Osteoblast (primary cell): ENCODE measurements at places on chromosomes 12 and 14.

GRCh38 chr12:93060666-93061472, 131.8 kb upstream of the EEA1 start:
- peak; percentile 30 for DNase-seq

DNA sequence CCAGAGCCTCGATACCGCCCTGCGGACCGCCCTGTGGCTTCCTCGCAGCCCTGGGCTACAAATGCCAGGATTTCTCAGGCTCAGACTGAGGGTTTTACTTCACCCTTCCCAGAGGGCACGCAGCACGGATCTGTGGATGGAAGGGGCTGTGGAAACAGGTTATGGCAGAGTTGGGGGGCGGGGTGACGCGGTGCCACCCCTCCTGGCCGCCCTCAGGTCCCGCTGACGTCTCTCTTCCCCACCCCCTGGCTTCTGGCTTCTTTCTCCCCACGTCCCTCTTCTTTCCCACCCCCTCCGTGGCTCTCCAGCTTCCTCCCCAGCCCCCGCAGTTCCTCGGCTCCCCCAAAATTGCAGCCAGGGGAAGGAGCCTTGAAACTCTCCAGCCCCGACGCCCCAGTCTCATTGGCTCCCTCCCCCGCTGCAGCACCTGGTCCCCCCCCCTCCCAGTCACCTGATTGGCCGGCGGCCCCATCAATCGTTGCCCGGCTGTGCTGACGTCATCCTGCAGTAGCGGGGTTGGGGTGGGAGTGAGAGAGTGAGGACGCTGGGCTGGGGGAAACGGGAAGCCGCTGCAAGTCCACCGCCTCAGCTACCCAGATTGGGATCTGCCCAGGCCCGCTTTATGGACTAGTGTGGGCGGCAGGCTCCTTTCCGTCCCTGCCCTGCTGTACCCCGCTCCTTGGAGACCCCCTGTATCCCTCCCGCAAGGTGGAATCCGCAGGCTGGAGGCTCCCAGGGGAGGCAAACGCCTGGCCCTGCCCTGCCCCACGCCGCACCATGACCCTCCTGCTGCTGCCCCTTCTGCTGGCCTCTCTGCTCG, at the start of gene CLSTN3:
TSS of gene CLSTN3 (plus strand) at position 500 of the 820 bp plus-strand sequence. CDS start at position 778, 278 bp downstream.
- DNase-seq = peak; percentile 100

GRCh38 chr12:111597831-111598636, 1.1 kb downstream of the ATXN2 start:
- peak; percentile 94 for DNase-seq

DNA sequence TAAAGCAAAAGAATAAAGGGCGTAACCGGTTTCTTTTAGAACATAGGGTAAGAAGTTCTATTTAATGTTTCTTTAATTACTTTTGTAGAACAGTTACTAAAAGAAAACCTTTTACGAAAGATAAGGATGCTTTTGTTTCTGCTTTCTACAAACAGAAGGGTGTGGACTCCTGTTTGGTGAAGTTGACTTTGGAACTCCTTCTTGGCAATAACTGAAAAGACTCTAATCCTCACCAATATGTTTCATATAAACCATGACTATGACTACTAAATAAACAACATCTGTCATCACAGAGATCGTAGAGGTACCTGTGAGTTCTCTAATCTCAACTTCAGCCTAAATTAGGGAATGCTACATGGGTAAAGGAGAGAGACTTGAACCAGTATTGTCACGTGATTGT, 210.8 kb upstream of the FLRT2 start:
- no peak for DNase-seq

DNA sequence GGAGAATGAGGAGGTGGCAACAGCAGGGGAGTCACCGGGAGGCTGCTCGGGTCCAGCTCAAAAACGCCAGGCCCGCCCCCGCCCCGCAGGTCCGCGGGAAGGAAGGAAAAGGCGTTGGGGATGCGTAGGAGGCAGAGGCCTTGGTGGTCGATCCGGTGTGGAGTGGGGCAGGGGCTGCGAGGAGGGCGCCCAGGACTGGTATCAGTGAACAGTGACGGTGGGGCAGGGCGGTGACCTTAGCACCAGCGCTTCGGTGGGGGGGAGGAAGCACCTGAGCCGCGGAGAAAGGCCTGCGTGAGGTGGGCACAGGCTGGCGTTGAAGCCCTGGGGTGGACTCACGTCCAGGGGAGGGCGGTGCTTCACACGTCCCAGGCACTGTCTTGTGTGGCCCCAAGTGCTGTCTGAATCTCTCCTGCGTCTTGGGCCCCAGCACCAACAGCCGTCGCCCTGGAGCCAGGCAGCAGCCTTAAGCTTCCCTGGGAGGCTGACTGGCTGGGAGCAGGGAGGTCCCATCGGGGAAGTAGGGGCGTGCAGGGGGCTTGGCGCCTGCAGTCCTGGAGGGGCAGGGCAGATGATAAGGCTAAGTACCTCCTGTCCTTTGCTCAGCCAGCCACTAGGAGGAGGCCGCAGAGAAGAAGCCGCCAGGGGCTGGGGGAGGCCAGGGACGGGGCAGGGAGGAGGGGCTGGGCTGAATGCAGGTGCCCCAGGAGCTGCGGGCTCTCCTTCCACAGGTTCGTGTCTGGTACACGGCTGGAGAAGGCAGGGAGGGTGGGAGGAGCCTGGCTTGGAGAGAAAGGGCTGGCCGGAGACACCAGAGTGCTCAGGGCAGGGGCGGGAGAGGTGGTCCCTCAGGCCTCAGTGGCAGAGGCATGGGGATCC, 26.5 kb downstream of the ZBTB42 start:
- DNase-seq = peak; percentile 93

GRCh38 chr12:108612788-108613282, 15.0 kb upstream of the TMEM119 start:
- DNase-seq = peak; percentile 48

GRCh38 chr14:64753374-64753773, 49.1 kb downstream of the PLEKHG3 start:
- no peak for DNase-seq

DNA sequence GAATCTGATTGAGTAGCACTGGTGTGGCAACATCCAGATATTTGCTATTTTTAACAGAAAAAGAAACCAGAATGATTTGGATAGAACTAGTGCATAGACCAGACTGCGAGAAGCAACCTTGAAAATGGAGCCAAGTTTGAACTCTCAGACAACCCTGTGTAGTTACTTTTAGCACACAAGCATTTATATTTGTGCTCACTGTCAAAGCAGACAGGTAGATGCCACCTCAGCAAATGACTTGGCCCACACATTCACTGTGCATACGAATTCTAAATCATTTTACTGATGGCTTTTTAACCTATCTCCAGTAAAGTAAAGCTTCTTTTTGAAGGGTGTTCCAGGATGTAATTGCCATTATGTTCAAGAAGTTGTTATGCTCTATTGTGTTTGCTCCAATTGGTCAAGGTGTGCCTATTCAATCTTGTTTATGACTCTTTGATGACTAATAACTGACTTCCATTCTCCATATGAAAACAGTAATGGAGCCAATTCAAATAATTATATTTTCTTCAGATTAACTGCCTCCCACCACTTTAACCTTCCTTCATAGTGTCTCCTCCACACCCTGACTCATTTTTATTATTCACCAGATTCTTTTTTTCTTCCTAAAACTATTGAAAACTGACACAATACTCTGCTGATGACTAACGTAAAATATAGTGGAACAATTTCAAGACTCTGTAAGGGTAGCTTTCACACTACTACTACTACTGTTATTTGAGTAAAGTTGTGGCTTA, 138.5 kb downstream of the CCER1 start:
- DNase-seq = no peak

DNA sequence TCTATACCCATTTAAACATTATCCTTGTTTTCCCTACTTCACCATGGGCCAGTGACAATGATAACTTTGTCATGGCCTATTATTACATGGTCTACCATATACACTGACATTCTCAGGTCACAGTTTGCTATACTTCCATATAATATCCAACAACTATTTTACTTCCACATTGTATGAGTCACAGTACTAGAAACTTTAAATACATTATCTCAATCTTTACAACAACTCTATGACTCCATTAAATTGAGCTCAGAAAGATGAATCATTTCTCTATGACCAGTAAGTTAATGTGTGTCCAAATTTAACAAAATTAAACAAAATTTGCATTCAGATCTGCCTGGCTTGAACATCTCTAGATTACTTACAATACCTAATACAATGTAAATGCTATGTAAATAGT, 93.9 kb downstream of the PLEKHG7 start:
- DNase-seq = peak; percentile 39

DNA sequence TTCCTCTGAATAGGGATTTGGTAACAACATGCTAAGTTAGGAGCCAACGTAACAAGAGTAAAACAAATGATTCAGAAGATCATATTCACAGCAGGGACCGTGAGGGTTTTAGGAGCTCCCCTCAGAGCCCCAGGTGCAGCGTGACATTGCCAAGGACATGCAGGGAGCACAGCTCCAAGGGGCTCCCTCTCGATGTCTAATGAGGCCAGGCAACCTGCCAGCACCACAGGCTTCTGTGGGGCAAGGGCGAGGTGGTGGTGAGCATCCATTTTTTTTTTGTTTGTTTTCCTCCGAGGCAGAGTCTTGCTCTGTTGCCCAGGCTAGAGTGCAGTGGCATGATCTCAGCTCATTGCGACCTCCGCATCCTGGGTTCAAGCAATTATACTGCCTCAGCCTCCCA, 95.1 kb upstream of the PTPRB start:
- DNase-seq = peak; percentile 38

DNA sequence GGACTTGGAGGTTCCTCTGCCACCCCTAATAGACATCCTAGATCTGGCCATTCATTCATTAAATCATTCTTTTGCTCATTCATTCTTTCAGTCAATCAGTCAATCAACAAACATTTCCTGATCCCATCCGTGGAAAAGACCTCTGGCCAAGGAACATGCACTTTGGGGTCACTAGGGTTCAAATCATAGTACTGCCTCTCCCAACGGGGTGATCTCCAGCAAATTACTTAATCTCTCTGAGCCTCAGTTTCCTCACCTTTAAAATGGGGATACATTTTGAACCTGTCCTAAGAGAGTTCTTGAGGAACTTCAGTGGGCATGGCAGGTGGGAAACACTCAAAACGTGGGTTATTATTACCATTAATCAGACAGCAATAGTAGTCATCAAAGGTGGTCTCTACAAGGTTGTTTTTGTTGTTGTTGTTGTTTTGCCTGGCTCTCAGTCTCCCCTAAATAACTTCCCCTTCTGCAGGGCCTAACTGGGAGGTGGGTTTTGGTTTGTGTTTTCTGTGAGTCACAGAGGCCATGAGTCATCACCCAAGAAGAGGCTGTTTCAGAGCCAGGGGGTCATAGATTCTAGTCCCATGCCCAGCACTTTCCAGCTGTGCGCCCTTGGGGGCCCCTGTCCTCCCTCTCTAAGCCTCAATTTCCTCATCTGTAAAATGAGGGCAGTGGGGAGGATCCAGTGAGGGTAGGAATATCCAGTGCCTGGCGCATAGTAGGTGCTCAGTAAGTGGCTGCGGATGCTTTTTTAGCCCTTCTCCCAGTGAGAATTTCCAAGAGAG, 16.9 kb upstream of the FAM222A start:
- peak; percentile 76 for DNase-seq

GRCh38 chr14:60215520-60216420, 33.3 kb upstream of the PPM1A start:
- DNase-seq = no peak

- DNase-seq = peak; percentile 18
Measured at GRCh38 chr12:20370014-20370386, 1.7 kb downstream of the PDE3A start.

DNA sequence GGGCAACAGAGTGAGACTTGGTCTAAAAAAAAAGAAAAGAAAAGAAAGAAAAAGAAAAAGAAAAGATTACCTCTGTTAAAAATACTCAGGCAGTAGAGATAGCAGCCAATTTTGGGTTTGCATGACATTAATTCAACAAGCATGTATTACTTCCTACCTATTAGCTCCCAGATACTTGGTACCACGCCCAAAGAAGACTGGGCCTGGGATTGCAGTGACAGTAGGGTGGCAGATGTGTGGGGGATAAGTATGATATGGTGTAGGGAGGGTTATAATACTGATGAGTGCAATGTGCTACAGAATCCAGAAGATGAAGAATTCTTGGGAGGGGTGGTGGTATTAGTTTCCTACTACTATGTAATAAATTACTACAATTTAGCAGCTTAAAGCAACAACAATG, 46.4 kb upstream of the FOS start:
- no peak for DNase-seq

GRCh38 chr14:28756884-28757570, 9.6 kb upstream of the FOXG1 start:
- DNase-seq = no peak

DNA sequence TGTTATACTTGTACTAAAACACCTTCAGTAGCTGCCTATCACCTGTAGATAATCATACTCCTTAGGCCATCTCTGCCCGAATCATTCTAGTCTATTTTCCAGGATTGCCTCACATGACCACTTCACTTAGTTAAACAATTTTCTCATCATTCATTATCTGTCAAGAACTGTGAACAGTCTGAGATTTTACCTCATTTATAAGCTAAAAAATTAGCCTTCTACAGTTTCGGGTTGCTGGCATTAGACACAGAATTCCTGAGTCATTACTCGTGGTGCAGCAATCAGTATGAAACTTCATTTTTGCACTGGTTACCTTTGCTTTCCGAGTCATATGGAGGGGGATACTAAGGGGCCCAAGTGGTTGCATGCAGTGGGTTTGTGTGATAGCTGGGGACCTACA, 57.6 kb upstream of the OTOGL start:
- DNase-seq = peak; percentile 30

GRCh38 chr12:58455136-58455535, 465.2 kb downstream of the LRIG3 start:
- no peak for DNase-seq

DNA sequence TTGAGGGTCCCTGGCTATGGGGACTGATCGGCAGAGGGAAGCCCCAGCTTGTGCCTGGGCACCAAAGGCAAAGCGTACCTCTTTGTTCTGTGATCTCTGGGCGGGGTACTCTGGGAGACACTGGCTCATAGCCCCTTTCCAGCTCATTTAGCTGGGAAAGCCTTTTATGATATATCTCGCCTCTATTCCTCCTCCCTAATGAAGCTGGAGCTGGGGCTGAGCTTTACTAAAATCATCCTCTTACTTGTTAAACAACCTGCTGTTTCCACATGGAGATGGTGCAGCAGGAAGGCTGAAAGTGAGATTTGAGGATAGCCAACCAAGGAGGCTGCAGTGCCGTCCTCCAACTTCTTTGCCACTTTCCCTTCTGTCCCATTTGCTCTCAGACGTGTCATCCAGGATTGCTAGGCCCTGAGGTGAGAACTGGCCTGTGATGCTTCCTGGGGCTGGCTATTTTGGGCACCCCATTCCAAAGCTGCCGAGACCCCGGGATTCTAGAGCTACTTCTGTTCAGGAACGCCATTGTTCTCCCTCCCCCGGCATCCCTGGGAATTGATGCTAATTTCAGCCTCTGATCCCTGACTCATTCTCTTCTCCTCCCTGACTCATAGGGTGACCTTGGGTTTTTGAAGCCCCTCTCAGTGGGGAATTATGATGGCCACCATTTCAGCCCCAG, 16.0 kb downstream of the PDE1B start:
- DNase-seq = no peak

GRCh38 chr12:96230646-96231045, 36.5 kb downstream of the ELK3 start:
- no peak for DNase-seq

- no peak for DNase-seq
Measured at GRCh38 chr12:102063069-102063468, 1.3 kb upstream of the WASHC3 start.
